ENCODE measurements at places on chromosomes 3 and 15. TPM values are rescaled to one million over a fixed set of nuclear protein-coding genes. Genes with fewer than 3 reads are reported as not detected.

Gene EOGT
- total RNA-seq: 8.4 TPM

Gene C15orf62
- 0.58 TPM for total RNA-seq

Gene CAND2
- 2.1 TPM for total RNA-seq

Gene MME
- 0.23 TPM for total RNA-seq

Gene LRRC2
- not detected for total RNA-seq

Gene CRELD1
- total RNA-seq: 12.6 TPM

Gene NR1I2
- 0.40 TPM for total RNA-seq

Gene PPM1L
- total RNA-seq: 2.4 TPM

Gene ZBED2
- 418 TPM for total RNA-seq

Gene C3orf70
- 0.04 TPM for total RNA-seq

Gene LMLN
- total RNA-seq: 4.3 TPM

Gene MASP1
- not detected for total RNA-seq

Gene TMC3
- total RNA-seq: not detected

Gene EIF4E3
- 29.7 TPM for total RNA-seq

Gene DALRD3
- 25.8 TPM for total RNA-seq

Gene FILIP1L
- total RNA-seq: 0.11 TPM

Gene TMEM45A
- total RNA-seq: 3.1 TPM

Gene SV2B
- total RNA-seq: 0.05 TPM

Gene WDR72
- total RNA-seq: not detected

Gene STRIT1
- not detected for total RNA-seq

Gene AADAC
- total RNA-seq: not detected

Gene PSTPIP1
- total RNA-seq: 100 TPM

Gene PLA2G4B
- total RNA-seq: 6.9 TPM

Gene AGBL1
- total RNA-seq: 0.04 TPM

Gene GCSAM
- 12.1 TPM for total RNA-seq

Gene RPL29
- total RNA-seq: 2,071 TPM

Gene DAZL
- total RNA-seq: not detected

Gene SLC27A2
- 20.7 TPM for total RNA-seq

Gene POLR2M
- 76.1 TPM for total RNA-seq

Gene B3GALNT1
- 1.1 TPM for total RNA-seq

Gene ZNF502
- 1.8 TPM for total RNA-seq

Gene FES
- 12.2 TPM for total RNA-seq

Gene RARB
- not detected for total RNA-seq

Gene ISLR
- not detected for total RNA-seq

Gene ATR
- total RNA-seq: 36.1 TPM
